Renal cortical epithelial cell (primary cell): ENCODE measurements at places on chromosomes 7 and 10.

DNA sequence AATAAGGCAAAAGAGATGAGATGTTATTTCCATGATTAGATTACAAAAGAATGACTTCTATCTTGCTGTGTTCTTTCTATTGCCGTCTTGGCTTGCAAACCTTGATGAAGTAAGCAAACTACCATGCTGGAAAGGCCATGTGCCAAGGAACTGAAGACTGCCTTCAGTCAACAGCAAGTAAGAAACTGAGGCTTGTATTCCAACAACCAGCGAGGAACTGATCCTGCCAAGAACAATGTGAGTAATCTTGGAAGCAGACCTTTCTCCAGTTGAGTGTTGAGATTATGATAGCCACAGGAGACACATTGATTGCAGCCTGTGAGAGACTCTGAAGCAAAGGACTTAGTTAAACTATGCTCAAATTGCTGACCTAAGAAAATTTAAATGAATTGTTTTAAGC lies 164.6 kb upstream of the GRM3 start:
- no peak for DNase-seq

DNA sequence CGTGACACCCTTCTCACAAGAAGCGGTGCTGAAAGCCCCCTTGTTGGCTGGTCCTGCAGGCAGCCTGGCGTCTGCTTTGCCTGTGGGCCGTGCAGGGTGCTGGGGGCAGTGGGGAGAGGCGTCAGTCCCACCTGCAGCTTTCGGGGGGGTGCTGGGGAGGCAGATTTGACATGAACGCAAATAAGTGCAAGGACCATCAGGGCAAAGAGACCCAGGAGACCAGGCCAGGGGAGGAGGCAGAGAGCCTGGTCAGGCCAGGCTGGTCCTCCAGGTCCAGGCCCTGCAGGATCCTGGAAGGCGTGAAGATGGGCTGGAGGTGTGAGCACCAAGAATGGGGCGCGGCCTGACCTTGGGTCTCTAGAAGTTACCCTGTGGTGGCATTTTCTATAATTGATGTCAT lies 81.6 kb downstream of the MGMT start:
- no peak for DNase-seq

GRCh38 chr7:23334482-23335056 lies 35.4 kb downstream of the MALSU1 start:
- peak; percentile 99 for DNase-seq

GRCh38 chr10:24382979-24383663 lies 174.2 kb downstream of the KIAA1217 start:
- DNase-seq, result peak; percentile 15

DNA sequence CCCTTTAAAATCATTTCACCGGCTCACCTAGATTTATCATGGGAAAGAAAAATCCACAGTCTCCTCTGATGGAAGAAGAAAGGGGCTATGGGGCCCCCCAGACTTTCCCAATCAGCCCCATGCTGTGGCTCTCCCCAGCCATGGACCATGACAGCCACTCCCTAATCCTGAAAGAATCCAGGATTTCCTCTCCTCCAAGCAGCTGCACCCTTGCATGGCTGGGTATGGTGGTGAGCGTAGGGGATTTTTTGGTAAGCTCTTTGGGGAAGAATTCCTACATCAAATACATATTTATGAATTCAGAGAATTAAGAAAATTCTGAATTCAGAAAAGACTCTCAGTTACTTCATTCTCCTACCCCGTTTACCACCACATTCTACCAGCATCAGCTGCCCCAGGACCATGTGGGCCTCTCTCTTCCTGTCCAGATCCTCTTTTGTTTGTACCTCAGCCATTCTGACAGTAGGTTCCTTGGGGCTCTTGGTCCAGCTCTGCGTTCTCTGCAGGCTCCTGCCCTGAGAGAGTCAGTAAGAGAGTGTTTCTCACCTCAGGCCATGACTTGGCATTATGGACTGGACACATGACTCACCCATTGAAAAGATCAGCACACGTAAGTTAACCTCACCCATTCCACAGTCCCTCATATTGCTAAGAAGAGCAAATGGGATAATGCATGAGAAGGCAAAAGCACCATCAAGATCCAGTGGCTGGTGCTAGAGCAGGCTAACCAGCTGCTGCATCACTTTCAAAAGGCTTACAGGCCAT lies 337.8 kb downstream of the ELMO1 start:
- DNase-seq, result no peak
